ENCODE measurements at places on chromosomes 1 and 21. TPM values are rescaled to one million over a fixed set of nuclear protein-coding genes. Genes with fewer than 3 reads are reported as not detected.

GRCh38 chr21:35974775-35975174, 85.6 kb downstream of the SETD4 start:
- no peak overlapping the region for H3K4me3 ChIP-seq
- H3K27ac ChIP-seq = no peak overlapping the region
- H3K4me1 ChIP-seq = no peaks in the 10 kb centered on the region
- peak; percentile 42 for DNase-seq

DNA sequence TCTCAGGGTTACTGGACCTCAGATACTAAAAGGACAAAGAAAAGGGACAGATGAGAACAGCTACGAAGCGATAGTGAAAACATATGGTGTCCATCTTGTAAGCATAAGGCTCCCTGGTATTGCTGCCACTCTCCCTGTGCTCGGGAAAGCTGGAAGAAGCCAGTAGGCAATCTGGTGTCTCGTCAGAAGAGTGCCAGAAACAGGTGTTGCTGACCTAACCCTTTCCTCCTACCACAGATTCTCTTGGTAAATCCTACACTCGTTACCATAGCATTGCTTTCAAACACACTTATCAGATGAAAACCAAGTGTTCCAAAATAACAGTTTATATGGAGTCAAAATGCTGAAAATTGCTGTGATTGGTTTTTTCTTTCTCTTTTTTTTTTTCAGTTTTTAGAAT, 146.3 kb downstream of the NRIP1 start:
- no peaks in the 10 kb centered on the region for H3K36me3 ChIP-seq
- no peak for DNase-seq
- H3K27ac ChIP-seq = no peak overlapping the region
- no peak overlapping the region for H3K4me3 ChIP-seq
- no peaks in the 10 kb centered on the region for H3K4me1 ChIP-seq

Gene RAB25
- 45.5 TPM for total RNA-seq

Gene PDPN
- total RNA-seq = 26.3 TPM

Gene PADI1
- total RNA-seq = 0.37 TPM

Gene UMODL1
- not detected for total RNA-seq

Gene BSND
- total RNA-seq = not detected

Gene OR2G6
- total RNA-seq = not detected

Measured in stomach (tissue), 19 donors.